ENCODE measurements at places on chromosomes 4 and X.

GRCh38 chrX:149370097-149370496 is 135.0 kb downstream of the IDS start:
- DNase-seq = no peak

- DNase-seq = no peak
These were observed 2.1 kb downstream of the GAB3 start for GRCh38 chrX:154748712-154749339.

GRCh38 chr4:7381890-7382633 is 52.7 kb downstream of the PSAPL1 start:
- no peak for DNase-seq

DNA sequence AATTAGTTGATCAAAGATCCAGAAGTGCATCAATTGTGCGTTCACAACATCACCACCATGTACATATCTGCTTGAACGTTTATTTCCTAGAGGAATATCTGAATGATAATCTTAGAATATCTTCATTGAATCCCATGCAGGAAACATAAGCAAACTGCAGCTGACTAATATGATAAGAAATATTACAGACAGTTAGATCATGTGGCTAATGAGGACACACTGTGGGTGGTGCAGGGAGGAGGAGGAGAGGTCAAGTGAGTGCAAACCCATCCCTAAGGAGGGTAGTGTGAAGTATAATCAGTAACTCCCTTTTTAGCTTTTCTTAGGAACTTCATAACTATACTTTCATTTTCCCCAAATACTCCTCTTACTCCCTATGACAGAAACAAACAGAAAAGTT is 58.3 kb upstream of the HPGD start:
- DNase-seq = no peak

GRCh38 chr4:183165376-183165775 is 66.3 kb downstream of the WWC2 start:
- DNase-seq = no peak

- DNase-seq = no peak
These were observed 73.2 kb upstream of the C1QTNF7 start for GRCh38 chr4:15354371-15355297.

DNA sequence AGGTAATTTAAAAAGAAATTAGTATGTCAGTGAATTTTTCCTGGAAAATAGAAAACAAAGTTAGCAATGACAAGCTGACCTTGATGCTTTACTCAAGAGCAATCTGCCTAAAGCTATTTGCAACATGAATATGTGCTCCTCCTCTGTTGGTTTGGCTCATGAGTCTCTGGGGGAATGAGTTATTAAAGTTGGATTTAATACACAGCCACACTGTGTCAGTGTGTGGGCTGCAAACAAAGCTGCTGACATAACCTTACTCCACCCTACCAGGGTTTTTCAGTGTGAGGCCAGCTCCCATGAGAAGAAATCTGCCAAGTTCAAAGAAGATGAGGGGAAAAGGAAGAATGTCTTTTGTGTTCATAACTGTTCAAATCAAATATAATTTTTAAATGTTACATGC is 280.5 kb downstream of the TLL1 start:
- no peak for DNase-seq
